Left renal cortex interstitium (tissue), 4 donors: ENCODE measurements at places on chromosomes 12 and 14. TPM values are rescaled to one million over a fixed set of nuclear protein-coding genes. Genes with fewer than 3 reads are reported as not detected.

- DNase-seq, result no peak
Observed at GRCh38 chr14:60514741-60515491, 6.0 kb downstream of the SIX6 start.

DNA sequence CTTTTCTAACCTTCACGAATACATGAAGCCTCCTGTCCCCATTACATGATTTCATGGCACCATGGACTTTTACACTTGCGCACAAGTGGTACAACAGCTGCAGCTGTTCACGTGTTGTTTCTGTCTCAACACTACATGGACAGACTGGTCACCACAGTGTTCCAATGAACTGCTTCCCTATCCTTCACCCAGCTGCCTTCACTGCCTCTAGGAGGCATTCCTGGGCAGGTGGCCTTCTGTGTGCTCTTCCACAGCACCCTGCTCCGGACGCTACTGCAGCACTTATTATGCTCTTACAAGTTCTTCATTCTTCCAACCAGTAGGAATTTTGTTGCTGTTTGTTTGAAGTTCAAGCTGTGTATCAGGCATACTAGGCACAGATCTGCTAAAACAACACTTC lies 1.5 kb downstream of the MTERF2 start:
- no peak for DNase-seq

DNA sequence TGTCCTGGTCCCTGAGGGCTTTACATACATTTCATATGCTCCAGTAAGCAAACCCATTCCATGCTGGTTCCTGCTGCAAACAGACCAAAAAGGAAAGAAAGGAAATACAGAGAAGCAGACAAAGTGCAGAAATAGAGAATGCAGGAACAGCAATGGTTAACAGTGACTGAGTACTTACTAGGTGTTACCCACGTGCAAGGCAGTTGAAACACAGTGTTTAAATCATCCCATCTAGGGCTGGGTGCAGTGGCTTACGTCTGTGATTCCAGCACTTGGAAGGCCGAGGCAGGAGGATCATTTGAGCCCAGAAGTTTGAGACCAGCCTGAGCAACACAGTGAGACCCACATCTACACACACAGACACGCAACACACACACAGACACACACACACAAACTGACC lies 21.2 kb upstream of the NINJ2 start:
- DNase-seq, result no peak

DNA sequence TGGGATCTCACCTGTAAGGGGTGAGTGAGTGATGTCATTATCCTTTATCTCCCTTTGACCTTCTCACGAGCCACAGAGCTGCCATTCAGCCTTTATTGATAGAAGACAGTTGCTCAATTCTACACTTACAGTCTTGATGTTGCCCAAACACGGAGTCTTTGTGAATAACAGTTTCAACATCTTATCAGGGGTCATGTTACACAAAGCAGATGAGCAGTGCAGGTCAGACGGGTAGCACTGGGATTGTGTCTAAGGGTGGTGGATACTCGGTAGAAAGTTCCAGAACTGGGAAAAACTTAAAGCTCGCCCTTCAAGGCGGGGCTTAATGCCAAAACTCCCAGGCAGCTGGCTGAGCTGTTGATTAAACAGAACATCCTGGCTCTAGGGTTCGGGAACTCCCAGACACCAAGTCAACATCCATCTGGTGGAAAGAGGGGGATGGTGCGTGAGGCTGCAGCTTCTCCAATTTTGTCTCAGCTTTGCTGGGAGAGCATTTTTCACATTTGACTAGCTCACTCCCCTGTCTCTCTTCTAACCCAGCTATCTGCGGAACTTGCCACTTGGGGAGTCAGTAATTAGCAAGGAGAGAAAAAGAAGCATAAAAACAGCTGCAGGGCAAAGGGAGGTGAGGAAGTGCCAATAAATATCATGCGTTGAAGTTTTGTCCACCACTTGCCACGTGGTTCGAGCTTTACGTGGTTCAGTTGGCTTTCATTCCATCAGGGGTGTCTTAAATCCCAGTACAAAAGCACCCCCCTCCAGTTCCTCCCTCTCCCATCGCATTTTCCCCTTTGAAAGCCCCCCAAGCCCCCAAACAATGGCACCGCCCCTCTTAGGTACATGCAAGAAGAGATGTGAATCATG lies 31.0 kb downstream of the FOXN4 start:
- DNase-seq, result no peak

GRCh38 chr12:51922762-51923505 lies 15.6 kb downstream of the ACVRL1 start:
- DNase-seq, result no peak

GRCh38 chr12:42296503-42297109 lies 29.3 kb downstream of the ZCRB1 start:
- DNase-seq, result no peak

DNA sequence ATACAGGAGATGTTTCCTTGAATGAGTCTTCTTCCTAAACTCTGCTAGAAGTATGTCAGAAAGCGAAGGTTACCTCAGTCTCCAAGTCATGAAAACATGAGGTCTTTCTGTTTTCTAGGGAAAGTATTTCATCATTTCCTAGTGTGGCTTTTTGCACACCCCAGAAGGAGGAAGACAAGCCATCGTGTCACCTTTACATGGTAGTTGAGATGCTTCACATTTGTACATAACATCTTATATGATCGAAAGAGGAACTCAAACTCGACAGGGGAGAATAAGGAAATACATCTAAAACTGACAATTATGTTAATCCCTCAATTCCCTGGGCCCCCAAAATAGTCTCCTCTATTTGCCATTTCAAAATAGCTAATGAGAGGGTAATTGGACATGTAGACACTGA lies 214.1 kb upstream of the PLEKHG7 start:
- no peak for DNase-seq

GRCh38 chr14:54649056-54649455 lies 82.1 kb downstream of the SAMD4A start:
- DNase-seq, result no peak

DNA sequence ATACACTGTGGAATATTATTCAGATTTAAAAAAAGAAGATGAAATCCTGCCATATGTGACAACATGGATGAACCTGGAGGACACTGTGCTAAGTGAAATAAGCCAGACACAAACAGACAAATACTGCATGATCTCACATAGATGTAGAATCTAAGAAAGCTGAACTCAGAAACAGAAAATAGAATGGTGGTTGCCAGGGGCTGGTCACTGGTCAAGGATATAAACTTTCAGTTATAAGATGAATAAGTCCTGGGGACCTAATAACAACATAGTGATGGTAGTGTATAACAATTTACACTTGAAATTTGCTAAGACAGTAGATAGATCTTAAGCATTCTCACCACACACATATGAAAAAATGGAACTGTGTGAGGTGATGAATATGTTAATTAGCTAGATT lies 161.3 kb upstream of the TMCC3 start:
- no peak for DNase-seq

- DNase-seq, result no peak
Observed at GRCh38 chr12:94969424-94969823, 34.1 kb downstream of the NDUFA12 start.

Gene NOS1
- 0.82 TPM for polyA plus RNA-seq

Gene NXPH4
- 6.2 TPM for polyA plus RNA-seq

Gene PLA2G1B
- not detected for polyA plus RNA-seq

Gene OVCH1
- 0.31 TPM for polyA plus RNA-seq
